ENCODE measurements at places on chromosomes 3 and 15.

DNA sequence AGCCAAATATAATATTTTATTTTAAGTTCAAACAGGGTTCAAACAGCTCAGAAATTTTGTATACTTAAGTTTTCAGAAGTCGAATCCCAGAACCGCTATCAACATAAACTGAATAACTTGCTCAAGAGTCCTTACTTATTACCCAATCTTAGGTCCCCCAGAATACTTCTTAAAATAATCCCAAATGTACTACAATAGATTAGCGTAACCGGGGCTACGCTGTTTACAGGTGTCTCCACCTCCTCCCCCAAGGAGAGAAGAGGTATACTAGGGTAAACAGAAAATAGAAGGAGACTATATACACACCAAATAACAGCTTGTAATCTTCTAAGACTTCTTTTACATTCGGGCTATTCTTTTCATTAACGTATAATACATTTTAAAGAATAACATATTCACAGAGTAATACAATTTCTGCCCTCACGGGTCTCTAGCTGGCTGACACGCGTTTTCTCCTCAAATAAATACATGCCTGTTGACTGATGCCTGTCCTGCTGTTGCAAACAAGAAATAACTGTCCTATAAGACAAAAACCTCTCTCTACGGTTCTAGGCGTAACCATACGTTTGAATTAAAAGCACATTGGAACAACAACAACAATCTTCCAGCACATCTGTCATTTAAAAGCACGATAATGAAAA, 1.3 kb downstream of the DENND4A start:
- DNase-seq, result no peak

GRCh38 chr3:82259994-82260393, 498.5 kb upstream of the GBE1 start:
- no peak for DNase-seq

DNA sequence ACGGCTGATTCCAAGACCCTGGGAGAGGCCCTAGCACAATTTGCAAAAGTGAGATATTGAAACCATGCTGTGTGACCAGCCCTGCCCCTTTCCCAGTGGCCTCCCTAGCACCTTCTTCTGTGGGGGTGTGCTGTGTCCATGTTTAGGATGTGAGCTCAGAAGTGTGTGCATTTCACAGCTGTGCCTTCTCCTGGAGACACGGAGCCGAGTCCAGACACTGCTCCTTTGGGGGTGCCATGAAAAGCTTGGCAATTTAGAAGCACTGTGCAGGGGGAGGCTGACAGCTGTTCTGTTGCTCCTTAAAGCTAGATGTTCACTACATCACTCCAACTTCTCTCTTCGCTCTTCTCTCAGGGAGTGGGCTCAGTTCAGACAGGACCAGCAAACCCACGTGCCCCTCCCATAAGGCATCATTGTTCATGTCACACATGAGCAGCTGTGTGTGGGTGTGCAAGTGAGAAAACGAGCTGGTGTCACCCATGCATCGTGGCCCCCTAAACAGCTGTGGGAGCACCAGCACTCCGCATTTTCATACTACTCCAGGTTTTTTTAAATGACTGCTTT, 492.6 kb downstream of the GABRG3 start:
- no peak for DNase-seq

- DNase-seq, result peak; percentile 64
These were observed 7.2 kb downstream of the CLCN2 start for GRCh38 chr3:184354121-184354728.

GRCh38 chr3:32104492-32104891, 1.9 kb upstream of the GPD1L start:
- no peak for DNase-seq

GRCh38 chr15:65914386-65914785, 45.1 kb downstream of the RAB11A start:
- no peak for DNase-seq

GRCh38 chr3:4633078-4634004, 140.2 kb downstream of the ITPR1 start:
- no peak for DNase-seq

GRCh38 chr3:53730576-53730975, 115.6 kb downstream of the CHDH start:
- no peak for DNase-seq

DNA sequence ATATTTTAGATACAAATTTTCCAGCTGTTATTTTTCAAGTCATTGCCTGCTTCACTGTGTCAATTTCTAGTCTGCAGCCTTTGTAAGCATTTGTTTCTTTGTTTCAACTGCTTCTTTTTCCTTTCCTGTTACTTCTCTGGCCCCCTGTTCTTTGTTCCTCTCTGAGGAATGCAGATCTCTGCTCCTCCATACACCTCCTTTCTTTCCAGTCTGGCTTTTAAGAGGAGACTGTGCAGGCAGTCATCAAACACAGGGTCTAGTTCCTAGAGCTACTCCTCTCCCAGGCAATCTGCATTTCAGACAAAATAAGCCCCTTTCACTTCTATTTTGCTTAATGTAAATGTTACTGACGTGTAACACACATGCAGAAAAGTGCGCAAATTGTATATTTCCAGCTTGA, 502.9 kb downstream of the PDCD6IP start:
- no peak for DNase-seq

DNA sequence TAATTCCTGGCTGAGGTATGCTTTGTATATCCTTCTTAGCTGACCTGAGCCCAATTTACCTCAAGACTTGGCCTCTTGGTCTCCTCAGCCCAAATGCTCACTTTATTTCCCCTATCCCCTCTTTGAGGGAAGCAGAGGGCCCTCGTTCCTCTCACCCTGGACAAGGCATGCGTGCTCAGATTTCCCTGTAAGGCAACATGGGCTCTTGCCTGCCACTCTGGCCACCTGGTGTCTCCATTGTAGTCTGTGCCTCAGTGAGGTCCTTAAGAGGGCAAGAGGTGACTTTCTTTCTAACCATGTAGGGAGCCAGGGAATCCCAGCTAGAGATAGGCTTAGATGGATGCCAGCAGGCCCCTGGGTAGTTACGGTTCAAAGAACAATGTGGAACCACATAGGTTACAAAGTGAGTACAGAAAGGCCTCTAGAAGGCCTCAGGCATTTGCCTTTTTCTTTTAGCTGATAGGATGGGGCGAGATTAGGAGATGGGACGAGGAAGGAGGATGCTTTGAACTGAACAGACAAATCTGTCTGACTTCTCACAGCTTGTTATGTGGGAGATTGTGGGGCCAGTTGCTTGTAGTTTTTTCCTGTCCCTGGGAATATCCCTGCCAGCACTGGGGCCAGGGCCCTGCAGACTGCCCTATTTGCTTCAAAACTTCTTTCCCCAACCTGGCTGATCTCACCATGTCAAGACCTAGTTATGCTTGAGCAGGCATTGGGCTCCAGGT, 1.1 kb upstream of the INTS14 start:
- no peak for DNase-seq

GRCh38 chr15:95498961-95499360, 831.5 kb upstream of the NR2F2 start:
- DNase-seq, result no peak

DNA sequence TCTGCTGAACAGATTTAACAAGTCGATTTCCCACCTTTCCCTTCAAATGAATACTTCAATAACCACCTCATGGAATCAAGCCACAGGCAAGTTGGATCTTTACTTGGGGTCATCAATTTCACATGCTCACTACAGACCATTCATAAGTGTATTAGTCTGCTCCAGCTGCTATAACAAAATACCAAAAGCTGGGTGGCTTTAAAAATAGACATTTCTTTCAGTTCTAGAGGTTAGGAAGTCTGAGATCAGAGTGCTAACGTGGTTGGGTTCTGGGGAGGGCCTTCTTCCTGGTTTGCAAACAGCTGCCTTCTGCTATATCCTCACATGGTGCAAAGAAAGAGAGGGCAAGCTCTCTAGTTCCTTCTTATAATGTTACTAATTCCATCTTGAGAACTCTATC, 5.1 kb downstream of the GPR176 start:
- DNase-seq, result no peak

- DNase-seq, result no peak
These were observed 19.5 kb upstream of the ZMAT3 start for GRCh38 chr3:179091113-179091512.

- peak; percentile 32 for DNase-seq
These were observed 846 bp upstream of the POLG start for GRCh38 chr15:89335298-89336041.

DNA sequence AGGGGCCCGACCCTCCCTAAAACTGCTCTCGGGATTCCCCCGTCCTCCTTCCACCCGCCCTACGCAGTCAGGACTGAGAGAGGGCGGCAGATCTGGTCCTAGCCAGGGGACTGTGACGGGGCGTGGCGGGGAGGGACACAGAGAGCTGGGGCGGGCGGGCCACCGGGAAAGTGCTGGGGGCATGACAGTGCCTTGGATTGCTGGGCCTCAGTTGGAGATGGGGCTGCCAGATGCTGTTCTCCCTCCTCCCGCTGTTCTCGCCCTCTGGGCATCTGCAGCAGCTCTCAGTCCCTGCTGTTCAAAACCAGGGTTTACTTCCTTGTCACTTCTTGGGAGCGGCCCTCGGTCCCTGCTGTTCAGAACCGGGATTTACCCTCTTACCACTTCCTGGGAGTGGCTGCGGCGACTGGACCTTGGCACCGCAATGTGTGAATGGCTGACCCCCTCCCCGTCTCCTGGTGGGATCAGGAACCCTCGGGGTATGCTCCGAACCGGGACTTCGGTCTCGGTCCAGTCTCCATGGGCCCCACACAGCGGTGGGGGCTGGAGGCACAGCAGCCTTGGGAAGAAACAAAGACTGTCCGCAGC, 1.8 kb upstream of the RPP25 start:
- DNase-seq, result no peak

DNA sequence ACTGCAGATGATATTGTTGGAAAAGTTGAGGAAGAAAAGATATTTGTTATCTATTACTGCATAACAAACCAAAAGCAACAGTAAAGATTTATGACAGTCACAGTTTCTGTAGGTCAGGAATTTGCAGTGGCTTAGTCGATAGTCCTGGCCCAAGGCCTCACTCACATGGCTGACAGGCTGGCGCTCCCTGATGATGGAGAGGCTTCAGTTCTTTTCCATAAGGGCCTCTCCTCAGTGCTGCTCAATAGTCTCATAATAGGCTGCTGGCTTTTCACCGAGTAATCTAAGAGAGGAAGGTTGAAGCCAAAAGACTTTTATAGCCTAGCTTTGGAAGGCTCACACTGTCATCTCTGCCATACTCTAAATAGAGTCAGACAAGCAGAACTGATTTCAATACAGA, 17.7 kb downstream of the IREB2 start:
- no peak for DNase-seq

Measured in T-helper 9 cell (primary cell).